Stimulated activated CD4-positive, alpha-beta T cell treated with anti-CD3 and anti-CD28 coated beads, Interleukin-1b, Interleukin-23, amount 100 ng/mL, for 24 hours (primary cell): ENCODE measurements at places on chromosomes 2 and 18.

DNA sequence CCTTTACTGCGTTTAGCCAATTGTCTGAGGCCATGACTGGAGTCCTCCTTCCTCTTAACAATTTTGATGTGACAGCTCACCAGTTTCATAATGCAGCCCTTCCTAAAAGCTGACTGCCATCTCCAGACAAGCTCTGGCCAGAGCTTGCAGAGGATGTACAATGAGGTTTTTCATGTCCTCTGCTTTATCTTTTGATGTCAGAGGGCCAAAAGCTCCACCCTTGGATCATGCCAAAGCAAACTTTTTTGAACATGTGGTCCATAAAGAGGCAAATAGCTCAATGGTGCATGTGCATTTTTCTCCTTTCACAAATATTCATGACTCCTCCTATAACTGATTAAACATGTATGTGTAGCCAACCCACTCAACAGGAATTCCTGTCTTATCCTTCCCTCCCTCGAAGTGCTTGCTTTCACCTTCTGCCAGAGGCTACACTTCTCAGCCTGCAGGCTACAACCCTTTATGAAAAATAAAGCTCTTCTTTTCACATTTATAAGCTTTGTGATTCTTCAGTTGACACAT, 266.2 kb downstream of the FBXO15 start:
- DNase-seq = no peak

DNA sequence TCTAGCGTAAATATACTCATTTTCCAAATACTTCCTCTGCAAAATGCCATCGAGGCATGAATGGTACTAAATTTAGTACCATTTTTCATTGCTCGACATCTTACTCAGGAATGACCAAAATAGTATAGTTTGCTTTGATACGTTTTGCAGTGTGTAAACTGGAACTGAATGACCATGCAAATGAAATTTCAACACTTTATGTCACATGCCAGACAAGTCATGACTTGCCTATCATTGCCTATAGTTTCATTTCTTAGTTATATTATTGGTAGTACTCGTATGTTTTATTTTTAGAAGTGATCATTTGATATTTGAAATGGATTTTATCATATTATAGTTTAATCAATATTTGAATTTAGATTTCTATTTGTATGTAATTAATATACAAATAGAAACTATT, 9.1 kb downstream of the MSTN start:
- DNase-seq = no peak

- no peak for DNase-seq
These were observed 11.1 kb upstream of the RBFA start for GRCh38 chr18:80023173-80023572.

DNA sequence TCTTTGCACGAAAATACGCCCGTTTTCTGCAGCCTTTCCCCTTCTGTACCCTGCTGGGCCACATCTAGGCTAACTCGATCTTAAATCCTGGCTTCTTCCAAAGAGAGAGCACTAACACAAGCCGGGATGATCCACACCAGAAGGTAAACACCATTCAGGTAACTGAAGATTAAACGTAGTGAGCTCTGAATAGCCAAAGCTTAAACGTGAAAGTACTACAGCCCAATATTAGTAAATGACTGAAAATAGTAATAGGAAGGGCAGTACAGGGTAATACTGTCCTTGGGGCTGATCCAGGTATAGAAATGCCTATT, 422 bp upstream of the MRPL53 start:
- no peak for DNase-seq

GRCh38 chr18:23890589-23890988, 124.0 kb upstream of the TTC39C start:
- no peak for DNase-seq

GRCh38 chr2:240981280-240981679, 17.1 kb upstream of the SNED1 start:
- DNase-seq = no peak

- no peak for DNase-seq
These were observed 23.9 kb downstream of the GAREM1 start for GRCh38 chr18:32446780-32447179.

DNA sequence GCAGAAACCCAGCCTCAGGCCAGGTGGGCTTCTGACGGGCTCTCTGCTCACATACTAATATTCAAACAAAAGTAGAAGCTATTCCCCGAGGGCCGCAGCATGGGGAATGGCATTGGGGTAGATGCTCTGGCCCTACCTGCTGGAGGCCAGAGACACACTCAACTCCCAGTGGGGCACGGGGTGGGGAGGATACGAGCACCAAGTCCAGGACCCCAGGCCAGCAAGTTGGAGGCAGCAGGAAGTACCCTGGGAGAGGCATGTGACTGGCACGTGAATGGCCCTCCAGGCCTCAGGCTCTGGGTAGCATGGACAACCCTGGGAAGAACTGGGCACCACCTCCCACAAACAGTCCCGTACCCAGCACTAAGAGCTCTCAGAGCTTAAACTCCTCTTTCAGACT, 3.8 kb downstream of the DNMT3A start:
- DNase-seq = no peak

DNA sequence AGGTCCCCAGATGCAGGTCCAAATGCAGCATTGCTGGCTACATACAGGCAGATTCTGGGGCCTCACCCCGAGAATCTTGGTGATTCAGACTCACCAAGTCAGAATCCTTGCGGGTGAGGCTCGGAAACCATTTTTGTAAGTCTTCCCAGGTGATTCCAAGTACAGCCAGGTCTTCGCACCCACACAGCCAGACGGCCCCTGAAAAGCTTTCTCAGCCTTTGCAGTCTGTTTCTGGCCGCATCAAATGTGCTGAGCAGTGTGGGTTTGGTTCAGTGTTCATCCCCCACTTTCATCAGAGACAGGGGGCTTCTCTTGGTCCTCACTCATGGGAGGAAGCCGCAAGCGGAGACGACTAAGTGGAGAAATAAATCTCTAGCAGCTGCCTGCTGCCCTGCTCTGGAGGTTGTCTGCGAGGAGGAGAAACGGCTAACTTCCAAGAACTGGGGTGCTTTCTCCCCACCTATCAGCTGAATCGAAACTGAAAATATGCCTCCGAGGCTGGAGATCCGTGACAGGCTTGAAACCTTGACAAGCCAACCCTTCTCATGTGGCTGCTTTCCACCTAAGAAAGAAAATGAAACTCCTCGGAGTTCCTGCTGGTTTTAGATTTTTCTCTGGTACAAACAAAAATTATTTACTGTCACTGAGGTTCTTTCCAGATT, 8.9 kb upstream of the TMEM185B start:
- peak; percentile 66 for DNase-seq

GRCh38 chr2:111178730-111179405, 58.2 kb downstream of the BCL2L11 start:
- DNase-seq = no peak

GRCh38 chr2:81396417-81397019, 1092.0 kb upstream of the LRRTM1 start:
- DNase-seq = no peak

GRCh38 chr2:170454471-170455372, 260.4 kb upstream of the SP5 start:
- no peak for DNase-seq

DNA sequence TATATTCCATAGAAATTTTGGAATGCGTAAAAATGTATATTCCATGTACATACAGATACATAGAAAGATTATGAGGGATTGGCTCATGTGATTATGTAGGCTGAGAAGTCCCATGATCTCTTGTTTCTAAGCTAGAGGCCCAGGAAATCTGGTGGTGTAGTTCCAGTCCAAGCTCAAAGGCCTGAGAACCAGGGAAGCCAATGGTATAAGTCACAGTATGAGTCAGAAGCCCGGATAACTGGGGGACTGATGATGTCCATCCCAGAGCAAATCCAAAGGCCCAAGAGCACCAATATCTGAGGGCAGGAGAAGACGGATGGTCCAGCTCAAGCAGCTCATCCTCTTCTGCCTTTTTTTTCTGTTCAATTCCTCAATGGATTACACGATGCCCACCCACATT, 385.0 kb upstream of the KLHL29 start:
- DNase-seq = no peak

GRCh38 chr2:3125001-3125760, 252.4 kb downstream of the EIPR1 start:
- no peak for DNase-seq
